ENCODE measurements at places on chromosomes 4 and X. TPM values are rescaled to one million over a fixed set of nuclear protein-coding genes. Genes with fewer than 3 reads are reported as not detected.
A peak's percentile ranks its signal among the peaks of the same experiment; 100 is the strongest.

Gene SLC6A14
- not detected for total RNA-seq

Gene SMIM20
- total RNA-seq = 19.7 TPM

Gene NXT2
- 9.5 TPM for total RNA-seq

Gene NXF2
- not detected for total RNA-seq

Gene OCIAD2
- total RNA-seq = 14.5 TPM

Gene TLR7
- total RNA-seq = not detected

Gene GABRG1
- not detected for total RNA-seq

Gene CAPN6
- total RNA-seq = 0.17 TPM

Gene ZNF157
- 0.15 TPM for total RNA-seq

Gene YY2
- total RNA-seq = 4.7 TPM

Gene ELOVL6
- total RNA-seq = 11.0 TPM

Gene NUDT11
- total RNA-seq = 8.9 TPM

Gene TKTL2
- total RNA-seq = not detected

DNA sequence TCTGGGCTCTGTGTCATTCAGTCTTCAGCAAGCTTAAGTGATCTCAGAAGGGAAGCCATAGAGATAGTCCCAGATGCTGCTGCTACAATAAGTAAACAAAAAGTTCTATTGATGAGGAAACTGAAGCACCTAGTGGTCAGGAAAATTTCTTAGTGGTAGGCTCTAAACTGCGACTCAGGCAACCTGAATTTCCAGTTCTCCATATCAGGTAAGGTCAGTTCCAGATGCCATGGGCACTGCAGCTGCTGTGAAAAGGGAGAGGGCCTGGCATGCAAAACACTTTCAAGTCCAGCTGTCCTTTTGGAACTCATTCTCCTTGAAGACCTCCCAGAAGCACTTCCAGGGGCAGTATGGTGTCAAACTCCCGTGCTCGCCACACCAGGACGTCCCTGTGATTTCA lies 46.2 kb downstream of the REELD1 start:
- DNase-seq = no peak

DNA sequence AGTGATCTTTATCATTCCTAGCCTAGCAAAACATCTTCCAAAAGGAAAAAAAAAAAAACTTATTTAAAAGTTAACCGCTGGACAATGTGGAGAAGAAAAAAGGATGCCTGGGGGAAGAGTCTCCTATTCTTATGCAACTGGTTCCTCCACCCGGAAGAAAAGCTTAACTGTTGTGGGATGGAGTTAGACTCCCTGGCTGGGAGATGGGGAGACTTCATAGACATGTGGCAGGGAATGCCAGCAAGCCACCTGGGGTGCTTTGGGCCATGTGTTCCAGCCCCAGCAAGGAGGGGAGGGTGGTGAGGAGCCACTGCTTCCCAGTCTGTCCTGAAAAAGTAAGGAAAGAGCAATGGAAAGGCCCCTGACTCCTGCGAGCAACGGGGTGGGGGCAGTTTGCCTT lies 119.4 kb upstream of the SPIN4 start:
- no peak for DNase-seq

- DNase-seq = no peak
These were observed 153.1 kb downstream of the GC start for GRCh38 chr4:71630803-71631202.

GRCh38 chrX:123217077-123217476 lies 33.0 kb downstream of the GRIA3 start:
- no peak for DNase-seq

GRCh38 chr4:54085284-54085683 lies 14.7 kb upstream of the GSX2 start:
- no peak for DNase-seq

DNA sequence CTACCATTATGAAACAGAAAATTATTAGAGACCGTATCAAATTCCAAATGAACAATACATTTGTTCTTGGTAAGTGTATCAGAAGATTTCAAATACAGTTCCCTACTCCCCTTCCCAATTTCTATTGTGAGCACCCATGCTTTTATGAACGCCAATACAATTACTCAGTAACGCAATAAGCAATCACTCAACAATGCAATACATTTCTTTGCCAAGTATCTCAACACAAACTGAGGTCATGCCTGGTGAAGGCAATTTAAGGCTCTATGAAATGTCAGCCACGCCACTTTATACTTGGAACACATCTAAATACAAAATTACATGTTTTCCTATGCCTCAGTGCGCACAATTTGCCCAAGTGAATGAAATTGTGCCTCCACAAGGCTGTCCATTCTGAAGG lies 712 bp downstream of the PNPLA4 start:
- DNase-seq = no peak

DNA sequence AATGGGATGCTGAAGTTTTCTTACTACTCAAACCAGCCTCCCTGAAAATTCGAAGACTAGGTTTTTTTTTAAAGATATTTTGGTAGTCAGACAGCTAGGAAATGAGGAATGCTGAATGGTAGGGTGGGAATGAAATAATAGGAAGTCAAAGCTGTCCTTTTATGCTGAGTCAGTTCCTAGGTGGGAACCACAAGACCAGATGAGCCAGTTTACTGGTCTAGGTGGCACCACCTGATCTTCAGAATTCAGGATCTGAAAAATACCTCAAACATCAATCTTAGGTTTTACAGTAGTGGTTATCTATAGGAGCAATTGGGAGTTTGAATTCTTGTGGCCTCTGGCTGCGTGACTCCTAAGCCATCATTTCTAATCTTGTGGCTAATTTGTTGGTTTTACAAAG lies 183.1 kb upstream of the GALNT7 start:
- no peak for DNase-seq

DNA sequence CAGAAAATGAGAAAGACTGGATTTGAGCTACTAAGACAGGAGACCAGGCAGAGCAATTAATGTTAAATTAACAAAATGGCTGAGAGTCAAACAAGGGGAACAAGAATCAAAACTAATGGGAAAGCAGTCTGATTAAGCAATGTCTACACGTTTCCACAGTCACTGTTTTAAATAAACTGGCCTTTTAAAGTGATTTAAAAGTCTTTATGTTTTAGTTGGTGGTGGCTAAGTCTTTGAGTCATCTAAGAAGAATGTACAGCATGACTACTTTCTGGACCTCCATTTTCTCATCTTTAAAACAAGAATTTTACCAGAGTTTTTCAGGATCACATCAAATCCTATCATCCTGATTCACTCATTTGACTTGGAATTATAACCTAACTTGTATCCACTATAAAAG lies 233.8 kb downstream of the ENOX2 start:
- no peak for DNase-seq

DNA sequence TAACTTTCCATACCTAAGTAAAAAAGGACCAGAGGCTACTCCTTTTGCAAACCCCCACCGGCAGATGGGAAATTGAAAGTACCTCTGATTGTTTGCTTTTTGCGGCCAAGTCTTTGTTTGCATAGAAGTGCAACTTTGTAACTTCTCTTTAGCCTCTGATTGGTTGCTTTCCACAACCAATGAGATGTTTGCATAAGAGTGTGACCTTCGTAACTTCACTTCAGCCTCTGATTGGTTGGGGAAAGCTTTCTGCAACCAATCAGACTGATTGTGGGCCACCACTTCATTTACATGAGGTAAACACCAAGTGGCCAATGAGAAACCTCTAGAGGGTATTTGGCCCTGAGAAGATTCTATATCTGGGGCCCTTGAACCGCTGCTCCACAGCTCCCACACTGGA lies 48.8 kb upstream of the PGRMC1 start:
- no peak for DNase-seq

DNA sequence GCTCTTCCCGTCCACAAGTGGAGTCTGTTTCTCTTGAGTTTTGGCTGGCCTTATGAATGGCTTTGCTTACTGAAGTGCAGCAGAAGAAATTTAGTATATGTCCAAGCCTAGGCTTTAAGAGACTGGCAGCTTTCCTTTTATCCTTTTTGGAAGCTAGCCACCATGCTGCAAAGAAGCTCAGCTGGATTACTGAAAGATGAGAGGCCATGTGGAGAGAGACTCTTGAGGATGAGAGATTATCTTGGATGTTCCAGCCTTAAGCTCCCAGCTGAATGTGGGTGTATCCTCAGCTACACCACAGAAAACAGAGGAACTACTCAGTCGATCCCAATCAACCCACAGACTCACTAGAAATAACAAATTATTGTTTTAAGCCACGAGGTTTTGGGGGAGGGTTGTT lies 12.5 kb downstream of the CCNG2 start:
- no peak for DNase-seq

GRCh38 chr4:41505161-41505661 lies 32.7 kb upstream of the LIMCH1 start:
- DNase-seq = no peak

GRCh38 chrX:101025126-101025525 lies 26.8 kb downstream of the TRMT2B start:
- DNase-seq = no peak

- no peak for DNase-seq
These were observed 101.1 kb downstream of the PHOX2B start for GRCh38 chr4:41647383-41647782.

- DNase-seq = no peak
These were observed 264.8 kb downstream of the CAMK2D start for GRCh38 chr4:113496698-113497097.

- peak; percentile 72 for DNase-seq
These were observed 69.5 kb downstream of the ACOX3 start for GRCh38 chr4:8370835-8371595.

GRCh38 chr4:153154007-153154975 lies 50.0 kb upstream of the TRIM2 start:
- DNase-seq = no peak

GRCh38 chr4:155179216-155179615 lies 29.2 kb upstream of the NPY2R start:
- DNase-seq = no peak

DNA sequence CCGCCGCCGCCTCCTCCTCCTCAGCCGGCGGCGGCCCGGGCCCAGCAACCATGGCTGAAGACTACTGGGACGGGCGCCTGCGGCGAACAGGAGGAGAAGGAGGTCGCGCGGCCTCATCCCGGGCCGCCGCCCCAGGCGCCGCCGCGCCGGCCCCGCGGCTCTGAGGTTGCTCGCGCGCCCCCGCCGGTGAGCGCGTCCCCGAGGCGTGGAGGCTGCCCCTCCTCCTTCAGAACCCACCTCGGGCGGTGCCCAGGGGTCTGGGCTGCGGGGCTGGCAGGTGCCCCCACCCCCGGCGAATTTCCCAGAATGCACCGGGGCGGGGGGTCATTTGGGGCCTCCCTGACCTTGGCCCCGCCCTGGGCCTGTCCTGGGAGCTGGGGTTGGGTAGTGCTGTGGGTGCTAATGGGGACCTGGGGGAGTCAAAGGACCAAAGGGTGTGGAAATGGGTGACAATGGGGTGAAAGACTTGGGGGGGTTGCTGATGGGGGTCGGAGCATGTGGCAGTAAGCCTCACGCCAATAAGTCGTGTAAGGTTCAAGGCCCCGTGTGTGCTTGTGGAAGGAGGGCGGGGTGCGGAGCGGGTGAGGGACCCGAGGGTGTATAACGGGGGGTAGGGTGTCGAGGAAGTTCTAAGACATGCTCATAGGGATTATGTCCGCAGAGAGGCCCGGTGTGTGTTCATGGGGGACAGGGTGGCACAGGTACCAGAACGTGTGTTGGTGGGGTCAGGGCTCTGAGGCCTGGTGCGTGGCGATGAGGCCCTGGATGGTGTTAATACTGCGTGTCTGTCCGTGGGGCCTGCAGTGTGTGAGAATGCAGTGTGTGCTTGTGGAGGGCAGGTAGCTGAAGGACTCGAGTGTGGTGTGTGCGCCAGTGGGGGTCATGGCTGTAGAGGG lies 687 bp downstream of the CDK16 start:
- DNase-seq = peak; percentile 81

Measured in chondrocyte (in vitro differentiated cells).